CD4-positive, alpha-beta T cell treated with Interleukin-2 at 100 ng/mL for 4 hours (primary cell): ENCODE measurements at places on chromosomes 12 and 14.

DNA sequence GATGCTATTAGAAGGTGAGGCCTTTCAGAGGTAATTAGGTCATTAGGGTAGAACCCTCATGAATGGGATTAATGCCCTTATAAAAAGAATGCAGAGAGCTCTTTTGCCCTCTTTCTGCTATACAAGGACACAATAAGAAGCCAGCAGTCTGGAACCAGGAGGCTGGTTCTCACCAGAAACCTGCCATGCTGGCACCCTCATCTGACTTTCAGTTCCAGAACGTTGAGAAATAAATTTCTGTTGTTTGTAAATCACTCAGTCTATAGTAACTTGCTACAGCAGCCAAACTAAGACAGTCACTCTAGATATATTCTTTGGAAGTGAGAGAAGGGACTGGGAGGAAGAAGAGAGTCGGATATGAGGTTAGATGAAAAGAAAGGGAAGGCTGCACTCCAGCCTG lies 125.0 kb upstream of the MYF6 start:
- no peak for DNase-seq

DNA sequence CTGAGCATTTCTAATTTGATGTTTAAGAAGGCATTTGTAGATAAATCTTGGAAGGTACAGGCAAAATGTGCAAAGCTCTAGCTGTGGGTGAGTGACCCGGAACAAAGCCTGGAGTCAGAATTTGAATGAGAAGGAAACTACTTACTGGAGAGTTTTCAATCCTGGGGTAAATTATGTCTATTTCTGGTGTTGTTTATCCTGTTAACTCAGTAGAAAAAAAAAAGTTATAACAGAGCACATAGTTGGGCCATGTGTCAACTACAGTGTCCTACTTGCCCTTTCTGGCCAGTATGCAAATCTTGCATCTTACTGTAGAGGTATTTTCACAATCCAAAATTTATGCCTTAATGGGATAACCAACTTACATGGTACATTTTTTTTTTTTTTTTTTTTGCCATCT lies 182.3 kb downstream of the SYNE2 start:
- no peak for DNase-seq

DNA sequence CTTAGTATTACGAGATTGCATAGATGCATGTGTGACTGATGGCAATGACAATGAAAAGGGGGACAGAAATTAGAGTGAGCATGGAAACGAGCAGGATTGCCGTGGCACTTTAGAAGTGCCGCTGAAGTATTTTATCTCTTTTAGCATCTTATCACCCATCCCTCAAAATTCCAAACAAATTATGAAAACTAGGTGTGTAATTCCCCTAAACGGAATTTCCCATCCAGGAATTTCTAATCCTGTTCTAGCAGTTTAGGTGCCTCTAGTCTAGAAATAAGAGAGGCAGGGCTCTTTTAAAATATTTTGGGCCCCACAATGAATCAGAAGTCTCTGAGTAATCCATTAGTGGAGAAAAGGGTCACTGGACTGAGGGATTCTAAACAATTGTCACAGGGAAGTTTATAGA lies 947 bp downstream of the TMEM52B start:
- DNase-seq = no peak

DNA sequence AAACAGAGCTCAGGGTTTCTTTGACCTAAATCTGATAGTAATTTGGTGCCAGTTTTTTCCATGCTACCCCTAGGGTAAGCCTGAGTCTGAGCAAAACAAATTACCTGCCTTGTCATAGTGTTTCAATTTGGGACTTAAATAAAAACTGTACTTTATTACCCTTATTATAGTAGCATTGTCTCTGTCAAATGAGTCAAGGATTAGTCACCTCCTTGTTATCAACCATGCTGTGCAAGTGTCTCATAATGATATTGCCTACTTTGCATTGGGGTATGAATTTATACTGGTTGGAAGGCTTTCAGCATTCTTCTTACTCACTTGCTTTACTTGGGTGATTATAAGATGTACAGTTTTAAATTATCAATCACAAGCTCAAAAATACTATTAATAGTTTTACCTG lies 380.0 kb downstream of the LRFN5 start:
- no peak for DNase-seq

DNA sequence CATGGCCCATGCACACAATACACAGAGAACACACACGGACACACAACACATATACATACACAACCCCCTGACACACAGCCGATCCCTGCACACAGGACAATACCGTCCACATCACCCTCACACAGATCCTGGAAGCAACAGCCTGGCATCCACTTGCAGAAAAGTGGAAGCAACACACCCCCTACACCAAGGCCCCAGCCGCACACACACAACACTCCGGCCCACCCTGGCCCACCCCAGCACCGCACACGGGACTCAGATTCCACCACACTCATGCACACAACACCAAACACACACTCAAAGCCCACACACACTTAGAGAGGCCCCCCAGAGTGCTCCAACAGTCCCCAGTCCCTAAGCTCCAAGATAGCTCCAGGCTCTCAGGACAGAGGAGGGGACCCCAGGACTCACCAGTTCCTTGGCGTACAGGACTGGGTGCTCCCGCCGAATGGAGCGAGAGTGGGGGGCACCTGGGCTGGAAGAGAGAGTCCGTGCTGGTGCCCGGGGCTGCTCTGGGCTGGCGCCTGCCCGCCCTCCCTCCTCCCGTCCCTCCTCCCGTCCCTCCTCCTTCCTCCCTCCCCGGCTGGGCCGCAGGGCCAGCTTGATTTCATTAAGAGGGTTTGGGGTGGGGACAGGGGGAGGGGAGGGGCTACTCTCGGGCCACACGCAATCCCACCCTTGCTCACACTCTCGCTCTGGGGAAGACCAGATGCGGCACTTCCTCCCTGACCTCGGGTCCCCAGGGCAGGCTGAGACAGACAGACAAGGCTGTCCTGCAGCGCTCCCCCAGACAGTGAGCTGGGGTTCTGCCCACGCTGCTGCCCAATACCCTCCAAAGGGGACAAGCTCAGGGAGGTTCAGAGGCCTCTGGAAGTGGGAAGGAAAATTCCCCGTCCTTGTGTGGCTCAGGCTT lies at the start of gene TMEM119:
TSS of gene TMEM119 (minus strand) at position 526 of the 913 bp plus-strand sequence. CDS start 5,701 bp downstream, outside the sequence.
- no peak for DNase-seq

DNA sequence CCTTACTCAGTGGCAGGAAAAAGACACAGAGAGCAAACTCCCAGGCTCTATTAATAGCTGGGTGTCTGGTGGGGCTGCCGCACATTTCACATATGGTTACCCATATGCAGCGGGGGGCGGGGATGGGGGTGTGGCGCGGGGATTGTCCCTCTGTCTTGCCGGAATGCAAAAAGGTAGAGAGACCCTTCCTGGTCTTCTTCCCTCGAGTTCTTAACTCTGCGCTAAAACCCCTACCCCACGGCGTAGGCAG lies 1.7 kb downstream of the PRMT8 start:
- no peak for DNase-seq

GRCh38 chr14:23773981-23774380 lies 137.8 kb downstream of the DHRS2 start:
- no peak for DNase-seq

DNA sequence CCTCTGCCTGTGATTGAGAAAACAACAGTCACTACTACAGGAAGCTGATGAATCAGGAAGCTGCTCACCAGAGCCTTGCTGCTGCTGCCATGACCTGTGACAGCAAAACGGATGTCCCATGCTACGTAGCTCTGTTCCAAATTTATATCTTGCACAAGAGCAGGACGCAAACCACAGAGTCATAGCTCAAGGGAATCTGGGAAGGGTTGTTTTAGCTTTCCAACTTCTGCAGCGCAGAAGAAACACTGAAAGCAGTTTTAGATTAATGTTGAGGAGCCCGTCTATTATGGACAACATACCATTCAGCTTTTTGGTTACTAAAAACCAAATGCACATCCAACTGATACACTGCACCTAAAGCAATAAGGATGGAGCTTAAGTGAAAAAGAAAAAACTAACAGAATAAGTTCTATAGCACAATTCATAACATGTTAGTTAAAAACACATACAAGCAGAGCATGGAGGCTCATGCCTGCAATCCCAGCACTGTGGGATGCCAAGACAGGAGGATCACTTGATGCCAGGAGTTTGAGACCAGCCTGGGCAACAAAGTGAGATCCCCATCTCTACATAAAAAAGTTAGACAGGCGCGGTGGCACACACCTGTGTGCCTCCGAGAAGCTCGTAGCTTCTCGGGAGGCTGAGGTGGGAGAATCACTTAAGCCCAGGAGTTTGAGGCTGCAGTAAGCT lies 1.7 kb upstream of the ANKRD33 start:
- peak; percentile 55 for DNase-seq
